ENCODE measurements at places on chromosomes 7 and 10.

DNA sequence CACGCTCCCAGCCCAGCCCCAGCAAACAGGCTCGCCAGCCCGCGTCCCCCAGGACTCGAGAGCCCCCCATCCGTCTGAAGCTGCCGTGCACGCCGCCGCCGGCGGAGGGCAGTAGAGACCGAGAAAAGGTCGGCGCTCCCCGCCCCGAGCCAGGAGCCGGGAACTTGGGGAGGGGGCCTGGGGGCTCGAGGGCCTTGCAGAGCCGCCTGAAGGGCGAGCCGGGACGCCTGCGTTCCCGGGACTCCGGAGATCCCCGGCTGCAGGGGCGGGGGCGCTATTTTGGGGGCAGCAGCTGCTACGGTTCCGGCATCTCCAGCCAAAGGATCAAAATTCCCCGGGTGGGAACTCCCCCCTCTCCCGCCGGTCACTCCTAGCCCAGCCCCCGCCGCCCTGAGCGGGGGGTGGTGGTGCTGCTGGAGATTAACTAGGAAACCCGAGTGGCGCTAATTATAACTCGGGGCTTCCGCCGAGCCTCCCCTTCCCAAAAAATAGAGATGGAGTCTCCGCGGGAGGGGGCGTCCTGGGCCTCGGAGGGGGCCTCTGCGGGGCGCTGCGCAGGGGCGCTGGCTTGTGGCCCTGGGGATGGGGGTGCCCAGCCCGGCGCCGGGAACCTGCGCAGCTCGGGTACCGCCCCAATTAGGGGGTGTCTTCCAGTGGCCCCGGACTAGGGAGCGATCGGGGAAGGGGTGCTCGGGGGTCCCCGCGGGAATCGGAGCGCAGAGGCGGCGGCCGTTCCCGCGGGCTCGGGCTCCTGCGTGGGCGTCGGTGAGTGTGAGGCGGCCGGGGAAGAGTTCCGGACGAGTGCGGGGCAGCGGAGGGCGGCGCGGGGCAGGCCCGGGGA lies 608 bp downstream of the ACHE start:
- no peak for DNase-seq

DNA sequence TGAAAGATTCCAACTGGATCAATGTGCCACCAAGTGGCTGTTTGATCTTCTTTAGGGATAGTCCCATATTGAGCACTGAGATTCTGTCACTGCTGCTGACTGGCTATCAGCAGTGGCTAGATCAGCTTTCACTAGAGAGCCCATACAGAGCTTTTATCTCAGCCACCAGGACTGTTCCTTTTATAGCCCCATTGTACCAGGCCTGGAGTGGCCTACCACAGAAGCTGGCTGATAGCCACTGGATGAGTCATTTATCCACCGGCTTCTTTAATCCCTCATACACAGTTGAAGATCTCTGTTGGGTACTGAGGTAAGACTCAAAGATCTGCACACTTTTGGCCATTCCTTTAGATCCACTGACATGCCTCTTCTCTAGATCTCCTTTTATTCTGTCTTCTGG lies 1101.1 kb downstream of the SORCS3 start:
- no peak for DNase-seq

GRCh38 chr7:36602934-36603887 lies 121.1 kb downstream of the AOAH start:
- no peak for DNase-seq

DNA sequence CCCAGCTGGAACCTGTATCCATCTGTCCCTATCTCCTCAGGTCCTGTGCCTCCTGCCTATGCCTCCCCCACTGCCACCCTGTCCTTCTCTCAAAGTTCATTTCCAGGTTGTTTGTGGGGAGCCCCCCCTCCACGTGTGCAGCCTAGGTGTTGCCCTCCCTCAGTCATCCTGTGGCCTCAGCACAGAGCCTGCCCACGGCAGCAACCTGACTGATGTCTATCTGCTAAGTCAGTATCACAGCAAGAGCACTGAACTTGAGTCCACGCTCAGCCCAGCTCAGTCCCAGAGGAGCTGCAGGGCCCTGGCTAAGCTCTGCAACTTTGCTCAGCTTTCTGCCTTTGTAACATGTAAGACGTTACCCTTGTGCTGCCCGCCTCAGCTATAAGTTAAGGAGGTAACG lies 28.7 kb downstream of the FAM53B start:
- DNase-seq = no peak

GRCh38 chr7:15916681-15917380 lies 230.3 kb upstream of the MEOX2 start:
- DNase-seq = no peak

- no peak for DNase-seq
These were observed 93.1 kb downstream of the ADARB2 start for GRCh38 chr10:1644191-1644711.

DNA sequence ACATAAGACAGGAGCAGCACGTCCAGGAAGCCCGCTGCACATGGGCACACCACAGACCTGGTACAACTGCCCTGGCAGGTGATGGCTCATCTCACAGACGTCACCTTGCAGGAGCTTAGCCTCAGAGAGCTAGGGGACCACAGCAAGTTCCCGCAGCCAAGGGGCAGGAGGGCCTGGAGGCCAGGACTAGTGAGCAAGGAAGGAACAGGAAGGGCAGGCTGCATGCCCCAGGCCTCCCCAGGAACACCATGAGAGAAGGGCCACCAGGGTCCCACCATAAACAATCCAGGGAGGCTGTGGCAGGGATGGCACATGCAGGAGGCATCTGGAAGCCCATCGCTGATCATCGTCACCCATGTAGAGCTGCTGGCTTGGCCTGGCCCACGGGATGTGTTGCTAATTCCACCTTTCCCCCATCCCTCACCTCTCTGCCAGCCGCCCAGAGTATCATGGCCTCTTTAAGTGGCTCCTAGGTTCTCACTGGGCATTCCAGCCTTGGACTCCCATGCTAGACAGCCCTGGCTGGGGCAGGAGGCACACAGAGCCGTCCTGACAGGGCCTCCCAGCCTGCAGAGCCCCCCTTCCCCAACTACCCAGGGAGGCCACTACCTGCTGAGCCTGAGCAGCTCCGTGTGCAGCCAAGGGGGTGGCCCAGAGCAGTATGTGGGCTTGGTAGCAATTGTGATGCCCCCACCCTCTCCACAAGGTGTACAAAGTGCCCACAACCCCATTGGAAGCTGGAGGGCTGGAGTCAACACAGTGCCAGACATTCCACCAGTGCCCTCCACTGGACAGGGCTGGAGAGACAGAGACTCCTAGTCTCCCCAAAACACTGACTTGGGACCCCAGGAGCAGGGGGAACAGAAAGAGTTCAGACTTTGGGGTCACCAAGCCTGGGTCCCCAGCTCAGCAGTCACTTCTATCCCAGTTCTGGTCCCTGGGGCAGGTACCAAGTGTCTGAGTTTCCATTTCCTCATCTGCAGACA lies 35.5 kb downstream of the GRID1 start:
- no peak for DNase-seq

GRCh38 chr10:110684800-110685446 lies 40.8 kb downstream of the RBM20 start:
- DNase-seq = no peak

GRCh38 chr10:121926671-121927317 lies 1.0 kb downstream of the ATE1 start:
- DNase-seq = no peak

DNA sequence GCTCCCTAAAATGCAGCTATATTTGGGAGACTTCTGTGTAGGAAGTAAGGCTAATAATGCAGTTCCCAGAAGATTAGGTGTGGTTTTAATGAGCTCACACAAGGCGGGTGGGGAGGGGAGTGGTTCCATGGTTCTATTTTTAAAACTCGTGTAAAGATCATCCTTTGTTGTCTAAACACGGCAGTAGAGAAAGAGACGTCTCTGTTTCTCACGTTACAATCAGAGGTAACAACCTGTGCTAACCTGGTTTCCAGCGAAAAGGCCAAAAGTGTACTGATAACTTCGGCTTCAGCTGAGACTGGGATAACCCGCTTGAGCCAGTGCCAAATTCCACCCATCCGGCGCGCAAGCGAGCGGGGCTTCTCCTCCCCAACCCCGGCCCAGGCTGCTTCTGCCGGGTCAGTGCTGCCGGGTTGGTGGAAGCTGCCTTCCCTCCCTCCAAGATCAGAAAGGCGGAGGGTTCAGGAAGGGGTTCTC lies 2.5 kb upstream of the MAP3K8 start:
- no peak for DNase-seq
